ENCODE measurements at places on chromosomes 1 and 21.
A peak's percentile ranks its signal among the peaks of the same experiment; 100 is the strongest.

GRCh38 chr1:203271018-203271743 is 34.1 kb upstream of the BTG2 start:
- H3K4me1 ChIP-seq: peaks cover 57% of the 10 kb centered on the region
- no peaks in the 10 kb centered on the region for H3K27me3 ChIP-seq
- H3K36me3 ChIP-seq: no peaks in the 10 kb centered on the region
- peak overlapping the region; percentile 61 for H3K27ac ChIP-seq
- no peak overlapping the region for H3K4me3 ChIP-seq
- peak; percentile 85 for DNase-seq

- no peaks in the 10 kb centered on the region for H3K36me3 ChIP-seq
- peaks cover 21% of the 10 kb centered on the region for H3K4me1 ChIP-seq
- H3K27ac ChIP-seq: no peak overlapping the region
- no peaks in the 10 kb centered on the region for H3K27me3 ChIP-seq
- DNase-seq: no peak
- no peak overlapping the region for H3K4me3 ChIP-seq
Measured at GRCh38 chr1:94383966-94384408, 34.2 kb upstream of the ABCD3 start.

DNA sequence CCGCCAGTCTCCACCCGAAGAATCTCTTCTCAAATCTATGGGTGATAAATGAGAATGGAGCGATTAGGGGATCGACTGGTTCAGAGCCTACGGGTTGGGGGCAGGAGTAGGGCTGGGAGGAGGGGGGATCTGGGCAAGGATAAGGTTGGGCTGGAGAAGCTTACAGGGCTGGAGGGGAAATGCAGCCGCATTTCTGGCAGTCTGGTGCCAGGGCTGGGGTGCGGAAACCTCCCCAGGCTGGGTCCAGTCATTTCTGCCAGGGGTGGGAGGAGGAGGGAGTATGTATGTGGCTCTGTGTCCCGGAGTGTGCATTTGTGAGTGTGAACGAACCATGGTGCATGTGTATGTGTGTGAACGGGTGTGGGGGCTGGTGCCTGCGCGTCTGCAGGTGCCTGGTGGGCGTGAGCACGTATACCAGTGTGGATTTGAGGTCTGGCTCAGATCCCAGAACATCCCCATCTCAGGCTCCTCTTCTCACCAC is 10.2 kb downstream of the C1orf216 start:
- peak overlapping the region; percentile 58 for H3K4me3 ChIP-seq
- H3K36me3 ChIP-seq: no peaks in the 10 kb centered on the region
- no peak for DNase-seq
- no peak overlapping the region for H3K27ac ChIP-seq
- H3K4me1 ChIP-seq: peaks cover 16% of the 10 kb centered on the region
- H3K27me3 ChIP-seq: peaks cover 70% of the 10 kb centered on the region

DNA sequence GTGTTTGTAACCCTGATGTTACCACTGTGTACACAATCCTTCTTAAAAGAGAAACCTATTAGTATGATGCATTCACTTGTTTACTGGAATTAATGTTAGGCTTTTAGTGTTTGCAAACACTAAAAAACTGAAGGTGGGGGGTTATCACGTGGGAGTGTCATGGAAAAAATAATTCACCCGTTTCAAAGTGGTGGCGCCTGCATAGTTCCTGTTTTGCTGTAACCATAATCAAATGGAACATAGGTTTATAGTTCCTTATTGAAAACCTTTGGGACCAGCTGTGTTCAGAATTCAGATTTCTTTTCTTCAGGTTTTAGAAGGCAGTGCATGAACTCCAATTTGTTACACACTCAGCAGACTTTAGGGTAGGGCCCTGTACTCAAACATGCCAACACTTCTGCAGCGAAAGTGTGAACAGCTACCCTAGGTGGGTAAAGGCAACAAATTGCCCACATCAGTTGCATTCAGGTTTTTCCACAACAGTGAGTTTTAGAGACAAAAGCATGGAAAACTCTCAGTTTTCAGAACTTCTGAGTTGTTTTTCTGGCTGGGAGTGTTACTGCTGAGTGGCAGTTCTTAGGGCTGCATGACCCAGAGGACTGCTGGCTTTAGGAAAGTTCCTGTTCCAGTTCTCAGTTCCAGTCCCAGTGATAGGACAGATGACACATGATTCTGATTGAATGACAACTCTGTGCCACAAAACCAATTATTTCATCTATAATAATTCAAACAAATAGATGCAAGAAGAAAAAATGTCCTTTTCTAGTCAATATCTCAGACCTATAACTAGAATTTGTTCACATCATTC is 29.1 kb upstream of the IVNS1ABP start:
- no peaks in the 10 kb centered on the region for H3K27me3 ChIP-seq
- peaks cover 3% of the 10 kb centered on the region for H3K36me3 ChIP-seq
- no peak overlapping the region for H3K27ac ChIP-seq
- peaks cover 9% of the 10 kb centered on the region for H3K4me1 ChIP-seq
- H3K4me3 ChIP-seq: no peak overlapping the region
- DNase-seq: no peak

DNA sequence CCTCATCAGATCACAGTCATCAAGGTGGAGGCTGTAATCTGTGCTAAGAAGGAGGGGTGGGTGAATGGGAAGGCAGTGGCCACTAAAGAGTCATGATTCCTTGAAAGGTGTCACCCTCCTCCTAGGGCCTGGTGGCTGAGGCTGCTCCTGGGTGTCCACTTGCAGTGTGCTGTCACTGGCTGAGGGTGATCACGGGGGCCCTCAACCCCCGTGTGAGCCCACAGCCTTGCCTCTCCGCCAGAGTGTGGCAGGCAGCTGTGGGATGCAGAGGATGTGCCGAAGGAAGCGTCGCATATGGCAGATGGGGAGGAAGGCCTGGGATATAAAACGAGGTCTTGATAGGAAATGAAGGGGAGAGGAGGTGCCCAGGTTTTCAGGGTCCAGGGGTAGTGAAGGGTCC is 476.5 kb downstream of the PTPRU start:
- H3K4me3 ChIP-seq: no peak overlapping the region
- DNase-seq: no peak
- no peak overlapping the region for H3K27ac ChIP-seq
- no peaks in the 10 kb centered on the region for H3K36me3 ChIP-seq

DNA sequence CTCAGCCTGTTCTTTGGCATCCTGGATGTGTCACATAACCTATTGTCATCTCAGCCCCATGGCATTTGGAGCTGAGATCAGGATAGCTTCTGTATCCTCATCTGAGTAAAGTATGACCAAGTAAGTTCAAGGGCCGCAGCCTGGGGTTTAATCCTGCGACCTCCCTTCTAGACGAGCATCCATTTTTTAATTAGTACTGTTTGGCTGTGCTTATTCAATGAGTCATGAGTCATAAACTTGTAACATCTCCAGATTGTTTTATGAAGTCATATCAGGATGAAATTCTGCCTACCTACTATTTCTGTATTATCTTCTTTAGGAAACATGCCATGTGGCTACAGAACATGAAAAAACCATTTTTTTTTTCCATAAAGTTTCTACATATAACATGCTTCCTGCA is 119.1 kb downstream of the ERG start:
- H3K36me3 ChIP-seq: no peaks in the 10 kb centered on the region
- no peak overlapping the region for H3K27ac ChIP-seq
- DNase-seq: no peak
- H3K4me3 ChIP-seq: no peak overlapping the region
- H3K27me3 ChIP-seq: peaks cover 26% of the 10 kb centered on the region

DNA sequence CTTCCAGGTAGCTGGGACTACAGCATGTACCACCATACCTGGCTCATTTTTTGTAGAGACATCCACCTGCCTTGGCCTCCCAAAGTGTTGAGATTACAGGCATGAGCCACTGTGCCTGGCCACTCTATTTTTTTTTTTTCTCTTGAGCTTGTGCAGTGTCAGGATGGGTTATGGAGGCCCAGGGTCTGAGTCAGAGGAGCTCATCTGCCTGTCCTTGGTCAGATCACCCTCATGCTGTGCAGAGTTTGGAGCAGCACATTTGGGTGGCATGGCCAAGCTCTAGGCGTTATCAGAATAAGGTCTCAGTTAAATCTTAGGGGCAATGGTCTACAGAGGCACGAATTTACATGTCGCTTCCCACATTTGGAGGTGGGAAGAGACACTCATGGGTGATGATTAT is 16.9 kb downstream of the METTL13 start:
- H3K36me3 ChIP-seq: peaks cover 34% of the 10 kb centered on the region
- no peaks in the 10 kb centered on the region for H3K27me3 ChIP-seq
- H3K4me1 ChIP-seq: peaks cover 13% of the 10 kb centered on the region
- H3K27ac ChIP-seq: no peak overlapping the region

GRCh38 chr1:17549384-17549783 is 9.9 kb downstream of the ARHGEF10L start:
- no peaks in the 10 kb centered on the region for H3K4me1 ChIP-seq
- DNase-seq: no peak
- H3K27me3 ChIP-seq: peaks cover 47% of the 10 kb centered on the region
- no peaks in the 10 kb centered on the region for H3K36me3 ChIP-seq
- no peak overlapping the region for H3K27ac ChIP-seq

- no peaks in the 10 kb centered on the region for H3K36me3 ChIP-seq
- no peaks in the 10 kb centered on the region for H3K4me1 ChIP-seq
- H3K27ac ChIP-seq: no peak overlapping the region
- DNase-seq: peak; percentile 56
- H3K27me3 ChIP-seq: peaks cover 5% of the 10 kb centered on the region
Measured at GRCh38 chr1:93629101-93630059, 52.3 kb downstream of the BCAR3 start.

- peaks cover 3% of the 10 kb centered on the region for H3K4me1 ChIP-seq
- H3K27me3 ChIP-seq: peaks cover 25% of the 10 kb centered on the region
- no peak overlapping the region for H3K27ac ChIP-seq
- DNase-seq: no peak
- H3K4me3 ChIP-seq: no peak overlapping the region
Measured at GRCh38 chr1:27033043-27033746, 20.5 kb upstream of the TENT5B start.

GRCh38 chr1:215603319-215603718 is 36.2 kb downstream of the KCTD3 start:
- H3K36me3 ChIP-seq: no peaks in the 10 kb centered on the region
- DNase-seq: no peak
- H3K4me3 ChIP-seq: no peak overlapping the region
- no peaks in the 10 kb centered on the region for H3K4me1 ChIP-seq
- H3K27ac ChIP-seq: no peak overlapping the region
- no peaks in the 10 kb centered on the region for H3K27me3 ChIP-seq

DNA sequence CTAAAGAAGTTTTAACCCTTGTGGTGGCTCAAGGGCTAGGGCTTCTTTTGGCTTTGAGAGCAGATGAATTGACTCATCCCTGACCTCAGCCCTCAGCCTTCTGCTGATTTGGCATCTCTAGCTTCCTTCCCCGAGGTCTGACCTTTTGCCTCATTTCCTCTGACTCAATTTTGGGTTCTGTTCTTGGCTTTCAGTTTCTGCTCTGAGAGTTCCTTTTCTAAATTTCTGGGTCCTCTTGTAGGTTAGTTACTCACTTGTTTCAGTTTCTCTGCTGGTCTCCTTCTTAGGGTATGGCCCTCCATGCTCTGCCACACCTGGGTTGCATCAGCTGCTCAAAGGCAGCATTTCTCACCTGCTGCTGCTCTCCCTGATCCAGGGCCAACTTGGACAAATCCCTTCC is 19.4 kb downstream of the PDE4B start:
- H3K36me3 ChIP-seq: no peaks in the 10 kb centered on the region
- peak overlapping the region; percentile 81 for H3K27ac ChIP-seq
- H3K4me1 ChIP-seq: peaks cover 10% of the 10 kb centered on the region
- no peak overlapping the region for H3K4me3 ChIP-seq

DNA sequence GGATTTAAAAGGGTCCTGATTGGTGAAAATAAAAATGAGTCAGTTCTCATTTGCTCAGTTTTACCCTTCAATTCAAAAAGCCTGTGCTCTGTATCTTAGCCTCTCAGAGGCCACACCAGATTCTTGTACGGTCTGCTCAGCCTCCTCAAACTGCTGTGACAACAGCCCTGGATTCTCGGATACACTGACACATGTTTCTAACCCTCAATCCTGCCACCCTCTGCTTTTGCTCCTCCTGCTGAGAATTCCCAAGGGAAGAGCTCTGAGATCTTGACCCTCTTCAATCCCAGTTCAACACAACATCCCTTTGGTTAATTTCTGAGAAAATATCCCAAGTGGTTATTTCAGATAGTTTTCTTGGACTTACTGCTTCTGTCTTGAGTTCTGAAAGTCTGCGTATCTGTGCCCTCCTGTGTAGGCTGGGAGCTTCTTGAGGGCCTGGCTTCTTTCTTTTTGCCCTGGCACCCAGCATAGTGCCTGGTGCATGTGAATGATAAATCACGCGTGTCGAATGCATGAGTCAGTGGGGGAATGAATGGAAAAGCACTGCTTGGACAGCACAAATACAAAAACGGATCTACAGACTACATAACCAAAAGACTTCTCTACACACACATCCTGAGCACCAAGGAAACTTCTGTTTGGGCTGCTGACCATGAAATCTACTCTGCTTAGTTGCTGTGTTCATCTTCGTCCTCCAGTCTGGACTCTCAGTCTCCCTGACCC is 24.5 kb downstream of the IRF2BP2 start:
- H3K4me1 ChIP-seq: peaks cover 17% of the 10 kb centered on the region
- no peak overlapping the region for H3K27ac ChIP-seq
- peaks cover 1% of the 10 kb centered on the region for H3K36me3 ChIP-seq
- H3K4me3 ChIP-seq: no peak overlapping the region
- H3K27me3 ChIP-seq: peaks cover 14% of the 10 kb centered on the region
